ENCODE measurements at places on chromosomes 7 and 10.

- no peak for DNase-seq
Measured at GRCh38 chr10:110368556-110368955, 63.8 kb upstream of the SMNDC1 start.

- no peak for DNase-seq
Measured at GRCh38 chr10:125161707-125162119, 1.4 kb upstream of the CTBP2 start.

DNA sequence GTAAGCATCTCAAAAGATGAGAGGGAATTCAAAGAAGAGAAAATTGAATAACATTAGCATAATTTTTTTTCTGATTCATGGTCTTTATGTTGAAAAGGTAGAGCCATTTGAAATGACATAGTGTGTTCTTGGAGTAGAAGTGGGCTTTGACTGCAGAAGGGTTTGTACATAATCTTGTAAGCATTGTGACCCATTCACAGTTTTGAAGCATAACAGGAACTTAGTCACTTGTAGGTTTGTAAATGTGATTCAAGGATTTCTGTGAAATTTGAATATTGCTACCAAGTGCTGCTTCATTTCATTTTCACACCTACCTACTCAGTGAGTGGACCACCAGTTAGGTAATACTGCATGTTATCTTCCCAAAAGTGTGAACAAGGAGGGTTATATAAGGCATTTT is 68.6 kb downstream of the PON1 start:
- no peak for DNase-seq

GRCh38 chr10:27625452-27626211 is 120.0 kb downstream of the MKX start:
- no peak for DNase-seq

DNA sequence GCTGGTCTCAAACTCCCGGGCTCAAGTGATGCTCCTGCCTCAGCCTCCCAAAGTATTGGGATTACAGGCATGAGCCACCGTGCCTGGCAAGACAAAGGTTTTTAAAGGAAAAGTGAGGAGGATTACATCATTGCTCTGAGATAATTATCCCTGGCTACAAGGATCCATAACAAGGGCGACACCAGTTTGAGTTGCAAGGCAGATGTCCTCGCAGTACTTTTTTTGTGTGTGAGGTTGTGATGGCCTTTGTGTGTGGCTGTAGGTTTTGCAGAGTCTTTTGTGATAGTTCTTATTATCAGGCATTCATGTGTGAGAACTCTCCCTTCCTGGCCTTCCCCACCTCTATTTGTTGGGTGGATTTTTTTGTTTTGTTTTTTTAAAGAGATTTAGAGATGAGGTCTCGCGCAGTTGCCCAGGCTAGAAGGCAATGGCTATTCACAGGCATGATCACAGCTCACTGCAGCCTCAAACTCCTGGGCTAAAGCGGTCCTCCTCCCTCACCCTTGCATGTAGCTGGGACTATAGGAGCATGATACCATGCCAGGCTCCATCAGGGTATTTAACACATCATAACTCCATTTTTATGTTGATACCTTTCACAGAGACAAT is 10.0 kb downstream of the BTBD16 start:
- DNase-seq: no peak

GRCh38 chr7:23093546-23093945 is 12.0 kb upstream of the KLHL7 start:
- no peak for DNase-seq

DNA sequence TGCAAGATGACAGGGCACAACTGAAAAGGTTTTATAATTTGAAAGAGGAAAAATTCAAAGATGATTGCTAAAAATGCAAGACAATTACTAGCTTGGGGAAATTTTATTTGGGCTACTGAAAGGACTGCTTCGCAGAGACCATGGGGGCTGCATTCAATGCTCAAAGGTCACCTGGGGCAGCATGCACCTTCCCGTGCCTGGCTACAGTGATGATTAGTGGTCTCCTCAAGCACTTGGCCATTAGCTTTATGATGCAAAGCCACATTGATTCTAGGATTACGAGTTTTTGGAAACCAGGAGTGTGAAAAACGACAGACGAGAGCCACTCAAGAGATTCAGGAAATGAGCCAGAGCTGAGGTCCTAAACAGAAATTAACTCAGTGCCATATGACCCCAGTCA is 764.6 kb downstream of the PHTF2 start:
- no peak for DNase-seq

DNA sequence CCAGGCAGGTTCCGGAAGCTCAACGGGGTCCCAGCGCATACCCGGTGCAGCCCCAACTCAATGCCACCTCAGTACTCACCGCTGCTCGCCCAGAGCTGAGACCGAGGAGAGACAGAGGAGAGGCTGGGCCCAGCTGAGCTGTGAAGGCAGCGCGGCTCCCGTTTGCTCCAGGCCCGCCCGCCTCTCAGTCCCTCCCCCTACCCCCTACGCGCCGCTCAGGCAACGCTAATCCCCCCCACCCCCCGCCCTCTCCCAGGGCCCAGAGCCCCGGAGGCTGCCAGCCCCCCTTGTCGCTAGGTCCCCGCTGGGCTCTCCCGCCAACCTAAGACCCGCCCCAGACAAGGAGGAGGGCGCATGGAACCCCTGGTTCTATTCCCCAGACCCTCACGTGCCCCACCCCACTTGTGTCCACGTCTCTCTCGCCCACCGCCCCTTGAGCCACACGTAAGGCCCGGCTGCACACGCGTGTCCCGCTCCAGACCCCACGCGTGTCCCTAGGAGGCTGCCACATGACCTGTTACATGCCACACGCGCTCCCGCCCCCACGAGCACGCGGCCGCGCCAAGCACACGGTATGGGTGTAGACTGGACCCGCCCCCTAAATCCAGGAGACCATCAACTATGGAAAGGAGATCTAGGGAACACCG is at the start of gene PSD:
PSD (minus strand) TSS at position 164 of the 647 bp plus-strand sequence. CDS start 1,747 bp downstream, outside the sequence.
- no peak for DNase-seq

- no peak for DNase-seq
Measured at GRCh38 chr10:89959433-89960110, 258.2 kb downstream of the KIF20B start.

DNA sequence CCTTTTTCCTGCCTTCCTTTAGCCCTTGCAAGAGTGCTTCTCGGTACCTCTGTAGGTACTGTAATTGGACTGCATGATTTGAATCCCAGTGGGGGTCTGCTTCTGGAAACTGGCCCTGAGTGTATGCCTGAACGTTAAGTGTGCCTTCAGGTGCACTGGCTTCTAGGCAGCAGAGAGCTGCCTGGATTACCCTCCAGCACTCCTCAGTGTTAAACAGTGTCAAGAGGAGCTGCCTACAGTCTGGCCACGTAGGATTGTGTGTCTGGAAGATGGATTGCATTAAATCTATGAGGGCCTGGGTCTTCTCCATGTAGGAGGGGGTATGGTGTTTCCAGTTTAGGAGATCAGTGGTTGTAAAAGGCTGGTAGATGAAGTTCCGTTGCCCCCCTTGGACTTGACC is 103.7 kb downstream of the TRIM24 start:
- DNase-seq: no peak

GRCh38 chr7:12436896-12437535 is 33.4 kb upstream of the VWDE start:
- DNase-seq: no peak
